ENCODE measurements at places on chromosomes 3 and 15.

- DNase-seq: peak; percentile 61
Observed at GRCh38 chr3:124504332-124505059, 225.8 kb upstream of the UMPS start.

DNA sequence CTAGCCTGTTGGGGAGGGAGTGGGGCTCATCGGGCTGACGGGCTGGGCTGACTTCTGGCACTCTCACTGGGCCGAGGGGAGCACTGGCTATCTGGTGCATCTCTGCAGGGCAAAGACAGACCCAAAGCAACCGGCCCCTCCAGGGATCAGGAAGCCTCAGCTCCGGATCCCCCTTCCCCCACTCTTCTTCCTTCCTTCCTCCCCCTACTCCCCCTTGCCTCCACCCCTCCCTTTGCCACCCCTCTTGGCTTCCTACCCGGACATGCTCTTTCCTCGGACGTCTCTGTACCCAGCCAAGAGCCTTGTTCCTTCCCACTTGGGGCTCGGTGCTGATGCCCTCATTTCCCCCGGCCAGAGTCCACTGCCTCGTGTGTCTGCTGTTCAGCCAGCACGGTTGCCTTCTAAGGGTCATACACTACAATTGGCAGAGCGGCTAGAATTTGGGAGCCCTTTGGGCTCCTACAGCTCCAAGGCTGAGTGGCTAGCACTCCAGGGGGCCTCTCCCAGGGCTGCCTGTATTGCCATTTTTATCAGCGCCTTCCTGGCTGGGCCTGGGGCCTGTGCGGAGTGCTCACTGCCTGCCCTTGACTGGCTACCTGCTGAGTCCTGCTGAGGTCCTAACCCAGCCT lies 10.9 kb downstream of the SEMA3F start:
- peak; percentile 74 for DNase-seq

GRCh38 chr3:193974191-193974652 lies 161.7 kb upstream of the HES1 start:
- no peak for DNase-seq

DNA sequence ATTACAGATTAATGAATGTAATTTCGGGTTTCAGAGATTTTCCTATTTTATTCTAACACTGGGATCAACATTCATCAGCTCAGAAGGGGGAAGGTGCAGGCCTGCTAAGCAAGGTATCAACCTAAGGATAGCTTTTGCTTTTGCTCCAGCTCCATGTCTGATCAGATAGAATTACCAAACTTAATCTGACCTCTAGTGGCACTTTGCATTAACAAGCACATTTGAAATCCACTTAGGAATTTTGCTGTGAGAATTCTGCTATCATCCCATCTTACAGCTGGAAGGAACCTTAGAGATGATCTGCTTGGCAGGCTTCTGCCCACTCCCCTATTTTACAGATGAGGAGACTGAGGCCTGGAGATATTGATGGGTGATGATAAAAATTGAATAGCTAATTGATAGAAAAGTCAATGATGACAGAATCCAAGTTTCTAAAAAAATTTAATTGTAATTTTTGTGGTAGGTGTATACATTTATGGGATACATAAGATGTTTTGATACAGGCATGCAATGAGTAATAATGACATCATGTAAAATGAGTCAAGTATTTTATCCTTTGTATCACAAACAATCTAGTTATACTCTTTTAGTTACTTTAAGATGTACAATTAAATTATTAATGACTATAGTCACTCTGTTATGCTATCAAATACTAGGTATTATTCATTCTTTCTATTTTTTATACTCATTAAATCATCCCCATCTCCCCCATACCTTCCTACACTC lies 209.2 kb upstream of the ZPLD1 start:
- no peak for DNase-seq

DNA sequence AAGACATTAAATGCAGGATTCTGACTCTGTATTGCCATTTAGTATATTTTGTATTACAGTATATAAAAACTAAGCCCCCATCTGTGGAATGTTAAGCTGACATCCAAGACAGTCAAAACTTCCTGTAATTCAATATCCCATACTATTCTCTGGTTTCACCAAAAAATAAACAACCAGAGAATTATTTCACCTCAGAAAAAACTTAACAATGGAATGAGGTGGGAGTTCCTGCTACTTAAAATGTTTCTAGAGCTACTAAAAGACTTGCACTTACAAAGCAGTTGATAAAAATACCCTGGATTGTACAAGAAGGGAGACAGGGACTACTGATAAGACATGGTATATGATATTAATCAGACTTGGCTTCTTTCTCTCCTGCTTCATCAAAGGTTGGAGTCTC lies 8.3 kb downstream of the ARL13B start:
- DNase-seq: no peak

- DNase-seq: no peak
Observed at GRCh38 chr15:94383041-94383440, 151.7 kb downstream of the MCTP2 start.

DNA sequence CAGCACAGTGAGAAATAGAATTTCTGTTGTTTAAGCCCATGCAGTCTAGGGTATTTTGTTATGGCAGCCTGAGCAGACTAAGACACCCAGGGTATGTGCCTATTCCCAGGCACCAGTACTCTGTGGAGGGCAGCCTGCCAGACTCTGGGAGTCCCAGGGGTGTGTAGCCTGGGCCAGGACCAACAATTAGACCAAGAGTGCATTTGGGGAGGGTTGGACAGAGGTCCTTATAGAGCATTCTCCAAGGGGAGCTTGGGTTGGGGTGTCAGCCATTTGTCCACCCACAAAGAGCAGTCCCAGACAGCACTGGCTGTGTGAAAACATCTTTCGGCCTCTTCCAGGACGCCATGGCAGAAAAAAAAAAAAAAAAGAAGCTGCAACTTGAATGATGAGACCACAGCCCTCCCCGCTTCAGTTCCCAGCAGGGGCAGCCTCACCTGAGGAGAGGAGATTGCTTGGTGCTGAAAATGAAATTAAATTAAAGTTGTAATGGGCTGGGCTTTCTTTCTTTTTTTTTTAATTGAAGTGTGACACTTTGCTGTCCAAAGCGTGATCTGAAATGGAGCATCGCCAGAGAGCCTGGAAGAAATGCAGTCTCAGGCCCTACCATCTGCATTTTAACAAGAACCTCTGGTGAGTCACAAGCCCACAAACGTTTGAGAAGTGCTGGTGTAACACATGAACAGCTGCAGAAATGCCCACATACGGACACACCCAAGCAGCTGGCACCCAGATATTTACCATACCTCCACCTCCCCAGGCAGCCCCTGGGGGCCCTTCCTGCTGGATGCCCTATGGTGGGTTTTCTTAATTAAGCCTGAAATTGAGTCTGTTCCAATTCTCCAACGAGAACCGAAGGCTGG lies 21.3 kb upstream of the CAV3 start:
- DNase-seq: no peak

DNA sequence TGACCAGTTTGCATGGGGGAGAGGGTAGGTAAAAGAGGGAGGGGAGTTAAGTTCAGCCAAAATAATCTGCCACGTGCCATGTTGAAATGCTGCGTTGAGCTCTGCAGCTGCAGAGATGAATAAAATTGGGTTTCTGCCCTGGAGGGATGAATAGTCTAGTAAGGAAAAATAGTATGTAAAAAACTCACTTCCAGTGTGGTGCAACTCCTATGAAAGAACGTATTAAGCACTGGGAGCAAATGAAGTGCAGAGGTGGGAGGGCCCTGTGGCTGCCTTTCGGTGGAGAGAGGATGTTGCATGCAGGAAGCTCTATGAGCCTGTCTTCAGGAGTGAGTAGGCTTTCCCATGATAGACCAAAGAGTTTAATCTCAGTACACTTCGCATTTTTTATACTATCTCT lies 8.6 kb downstream of the CEP63 start:
- no peak for DNase-seq

DNA sequence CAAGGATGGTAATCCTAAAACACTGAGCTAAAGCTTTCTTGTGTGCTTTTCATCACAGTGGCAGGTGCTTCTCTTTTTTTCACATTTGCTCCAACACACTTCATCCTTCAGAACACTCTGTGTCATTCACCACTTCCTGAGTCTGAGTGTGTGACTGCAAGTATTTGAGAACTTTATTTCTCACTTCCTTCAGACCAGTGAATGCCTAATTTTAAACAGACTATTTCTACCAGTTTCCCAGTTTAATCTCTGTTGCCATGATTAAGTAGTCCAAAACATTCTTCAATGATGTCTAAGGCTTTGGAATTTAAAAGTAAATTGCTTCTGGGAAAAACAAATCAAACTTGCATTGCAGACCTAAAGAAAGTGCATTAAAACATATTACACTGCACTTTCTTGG lies 541.2 kb downstream of the RBMS3 start:
- DNase-seq: no peak

DNA sequence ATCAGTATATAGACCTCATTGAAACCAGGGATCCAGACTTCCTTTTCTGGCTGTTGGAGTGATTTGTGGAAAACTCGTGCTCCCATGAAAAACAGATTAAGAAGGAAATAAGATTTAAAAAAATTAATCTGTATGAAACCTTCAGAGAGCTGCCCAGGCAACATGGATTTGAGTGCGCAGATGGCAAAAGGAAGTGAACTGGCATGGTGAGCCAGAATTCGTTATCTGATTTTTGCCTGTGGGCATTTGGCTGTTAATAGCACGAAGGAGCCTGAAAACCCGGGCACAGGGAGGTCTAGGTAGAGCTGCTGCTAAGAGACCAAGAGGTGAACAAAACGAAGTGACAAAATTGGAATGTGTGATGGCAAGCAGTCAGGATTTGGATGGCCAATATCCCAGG lies 19.1 kb upstream of the SPINK8 start:
- no peak for DNase-seq

GRCh38 chr3:17491601-17492000 lies 250.8 kb downstream of the TBC1D5 start:
- no peak for DNase-seq

DNA sequence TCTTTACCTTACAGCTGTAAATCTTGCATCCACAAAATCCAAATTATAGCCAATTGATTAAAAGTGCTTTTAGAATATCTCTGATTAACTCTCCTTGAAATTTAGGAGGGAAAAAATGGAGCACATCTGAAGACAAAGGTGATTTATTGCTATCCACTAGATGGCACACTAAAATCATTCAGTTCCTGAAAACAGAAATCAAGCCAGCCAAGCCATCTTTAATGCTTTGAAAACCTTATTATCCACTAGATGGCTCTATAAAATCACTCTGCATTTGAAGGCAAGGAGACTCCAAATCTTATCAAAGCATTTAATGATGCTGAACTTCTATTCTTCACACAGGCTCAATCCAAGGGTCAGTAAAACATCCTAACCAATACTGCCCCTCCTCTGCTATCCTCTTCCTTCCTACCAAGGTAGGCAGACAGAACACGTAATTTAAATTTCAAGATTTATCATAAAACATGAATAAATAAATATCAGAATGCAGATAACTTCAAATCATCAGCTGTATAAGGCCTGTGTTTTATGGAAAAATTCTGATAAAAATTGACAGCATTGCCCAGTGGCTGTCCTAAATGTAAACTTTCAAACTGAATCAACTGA lies 48.4 kb downstream of the GOLIM4 start:
- DNase-seq: no peak

GRCh38 chr3:77605308-77605707 lies 565.4 kb downstream of the ROBO2 start:
- no peak for DNase-seq
